AG10803 (cell line): ENCODE measurements at places on chromosomes 6 and 20.

- DNase-seq, result no peak
Observed at GRCh38 chr20:13784271-13784892, 337 bp downstream of the ESF1 start.

- DNase-seq, result no peak
Observed at GRCh38 chr6:1865585-1865984, 255.9 kb downstream of the FOXC1 start.

- DNase-seq, result no peak
Observed at GRCh38 chr20:3694864-3695263, 13.1 kb upstream of the ADAM33 start.

- no peak for DNase-seq
Observed at GRCh38 chr20:5024103-5024502, 22.8 kb upstream of the SLC23A2 start.

DNA sequence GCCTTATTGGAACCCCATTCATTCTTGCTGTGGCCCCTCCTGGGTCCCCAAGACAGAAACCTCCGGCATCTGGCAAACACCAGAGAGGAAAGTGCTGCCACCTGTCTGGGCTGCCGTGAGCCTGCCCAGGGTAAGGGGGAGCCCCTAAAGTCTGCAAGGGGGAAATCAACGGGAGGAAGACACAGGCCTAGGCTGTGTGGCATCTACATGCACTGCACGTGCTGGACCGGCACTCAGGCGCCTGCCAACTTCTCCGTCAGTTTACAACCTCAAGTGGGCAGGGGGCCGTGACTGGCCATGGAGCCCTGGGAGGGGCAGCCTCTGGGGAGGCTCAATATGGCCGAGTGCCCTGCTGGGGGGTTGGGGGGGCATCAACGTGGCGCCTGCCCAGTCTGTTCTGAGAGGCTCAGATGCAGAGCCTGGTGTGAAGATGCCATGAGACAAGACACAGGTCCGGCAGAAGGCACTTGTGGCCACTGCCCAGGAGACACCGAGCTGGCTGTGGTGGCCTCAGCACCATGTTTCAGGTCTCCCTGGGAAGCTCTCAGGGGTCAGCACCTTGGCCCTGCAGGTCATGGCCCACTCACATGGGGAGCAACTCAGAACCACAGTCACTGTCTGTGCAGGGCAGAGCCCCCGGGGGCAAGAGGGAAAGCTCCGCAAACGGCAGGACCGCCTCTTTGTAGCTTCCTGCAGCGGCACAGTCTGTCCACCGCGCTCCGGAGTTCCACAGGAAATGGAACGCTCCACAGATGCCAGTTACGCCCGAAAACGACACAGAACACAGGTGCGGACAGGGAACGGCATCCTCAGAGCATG lies 8.4 kb downstream of the UCKL1 start:
- DNase-seq, result no peak

GRCh38 chr20:37313546-37314091 lies 24.2 kb downstream of the MANBAL start:
- no peak for DNase-seq

- DNase-seq, result peak; percentile 35
Observed at GRCh38 chr6:24524805-24525204, 30.0 kb downstream of the ALDH5A1 start.

- no peak for DNase-seq
Observed at GRCh38 chr6:147486683-147487082, 21.8 kb upstream of the SAMD5 start.

GRCh38 chr20:48623176-48623905 lies 204.5 kb downstream of the PREX1 start:
- DNase-seq, result no peak

DNA sequence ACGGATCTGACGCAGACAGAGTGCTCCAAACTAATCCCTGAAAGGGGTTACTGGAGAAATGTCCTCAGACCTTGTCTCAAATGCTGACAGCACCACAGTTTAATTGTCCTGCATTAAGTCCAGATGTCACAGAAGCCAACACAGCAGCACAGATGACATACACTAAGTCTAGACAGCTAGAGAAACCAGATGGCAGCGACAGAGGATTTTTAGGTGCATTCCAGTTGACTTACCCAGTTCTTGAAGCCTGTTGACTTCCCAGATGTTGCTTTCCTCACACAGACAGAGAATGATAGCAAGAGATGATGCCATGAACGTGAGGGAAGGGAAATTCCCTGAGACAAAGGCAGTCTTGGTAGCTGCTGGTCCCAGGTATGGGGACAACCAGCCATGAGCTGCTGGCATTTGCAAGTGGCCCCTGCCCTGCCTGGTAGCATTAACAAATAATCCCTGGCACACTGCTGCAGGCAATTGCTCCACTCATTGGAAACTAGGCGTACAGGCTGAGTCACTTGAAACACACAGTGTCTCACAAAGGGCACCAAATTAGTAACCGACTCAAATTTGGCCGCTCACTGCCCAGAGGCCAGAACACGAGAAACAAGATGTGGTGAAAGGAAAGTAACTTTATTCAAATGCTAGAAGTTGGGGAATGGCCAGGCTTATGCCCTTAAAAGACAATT lies 52.2 kb downstream of the ADGB start:
- peak; percentile 46 for DNase-seq

DNA sequence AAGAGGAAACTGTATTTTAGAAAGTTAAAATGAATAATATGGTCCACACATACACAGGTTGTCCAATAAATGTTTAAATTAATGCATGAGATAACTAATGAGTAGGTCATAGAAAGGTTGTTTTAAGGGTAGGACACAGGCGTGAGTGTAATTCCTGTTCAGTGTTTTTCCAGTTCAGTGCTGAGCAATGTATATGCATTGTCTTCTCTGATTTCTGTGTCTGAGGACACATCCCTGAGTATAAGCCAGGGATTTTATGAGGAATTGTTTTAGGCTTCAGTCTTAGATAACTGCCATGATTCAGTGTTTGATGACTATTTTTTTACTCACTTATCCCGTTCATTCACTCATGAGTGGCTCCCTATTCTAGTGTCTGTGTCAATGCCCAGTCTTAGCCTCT lies 298.5 kb upstream of the TBX18 start:
- no peak for DNase-seq

DNA sequence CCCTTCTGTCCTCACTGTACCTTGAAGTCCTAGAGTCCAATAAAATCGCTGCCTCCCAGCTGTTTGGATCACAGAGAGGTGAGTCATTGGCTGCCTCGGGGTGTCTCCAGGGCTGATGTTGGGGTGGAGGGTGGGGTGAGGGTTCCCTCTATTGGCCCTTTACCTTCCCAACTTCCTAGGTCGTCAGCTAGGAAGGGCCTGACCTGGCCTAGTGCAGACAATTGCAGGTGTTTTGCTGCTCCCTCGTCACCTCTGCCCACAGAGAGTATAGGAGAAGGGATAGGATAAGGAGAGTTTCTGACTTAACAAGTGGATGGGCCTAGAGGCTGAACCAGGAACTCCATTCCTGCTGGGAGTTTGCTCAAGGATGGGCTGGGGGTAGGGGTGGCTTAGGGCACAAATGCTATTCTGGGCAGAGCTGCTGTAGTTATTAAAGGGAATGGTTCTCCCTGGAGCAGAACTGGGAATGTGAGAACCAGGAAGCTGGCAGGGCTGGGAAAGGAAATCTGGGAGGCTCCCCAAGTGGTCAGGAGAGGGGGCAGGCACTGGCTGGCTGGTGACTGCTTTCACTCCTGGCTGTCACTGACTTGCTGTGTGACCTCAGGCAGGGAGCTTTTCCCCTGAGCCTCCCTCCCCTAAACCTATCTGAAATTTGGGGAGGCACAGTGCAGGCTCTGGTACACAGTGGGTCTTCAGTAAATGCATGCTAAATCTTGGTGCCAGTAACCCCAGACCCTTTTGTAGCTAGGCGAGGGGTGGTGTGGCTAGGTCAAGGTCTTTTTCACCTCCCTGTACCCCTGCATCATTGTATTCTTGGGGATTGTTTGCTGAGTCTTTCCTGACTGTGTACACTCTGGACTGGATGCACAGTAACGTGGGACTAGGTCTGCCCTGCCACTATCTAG lies 1.5 kb downstream of the TP53INP2 start:
- DNase-seq, result peak; percentile 23

- peak; percentile 72 for DNase-seq
Observed at GRCh38 chr6:32940656-32941213, at the start of gene HLA-DMB. TSS of gene HLA-DMB (minus strand) at chr6:32941028. CDS start at chr6:32940807, 221 bp downstream.
